ENCODE measurements at places on chromosomes 2 and 18.

DNA sequence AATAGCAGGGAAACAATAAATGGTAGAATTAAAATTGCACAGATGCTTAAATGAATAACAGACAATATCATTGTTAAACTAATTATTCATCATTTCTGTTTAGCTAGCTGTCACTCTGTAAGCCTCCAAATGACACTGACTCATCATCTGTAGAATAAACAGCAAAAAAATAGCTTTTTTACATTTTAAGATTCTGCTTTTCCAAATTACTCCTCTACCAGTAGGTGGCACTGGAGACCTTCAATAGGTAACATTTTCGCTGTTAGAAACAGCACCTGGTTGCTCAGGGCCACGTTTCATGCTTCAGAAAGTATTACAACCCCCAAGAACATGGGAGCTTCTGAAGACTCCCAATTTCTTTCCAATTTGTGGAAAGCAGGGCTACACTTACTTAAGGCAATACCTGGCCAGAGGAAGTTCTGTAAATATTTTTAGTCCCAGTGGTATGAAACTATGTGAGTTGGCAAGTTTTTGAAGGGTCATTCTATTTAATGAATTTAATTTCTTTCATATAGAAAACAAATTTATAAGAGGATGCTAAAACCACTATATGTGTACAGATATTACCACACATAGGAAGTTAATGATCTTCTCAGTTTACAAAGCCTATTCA, 45.4 kb downstream of the TTN start:
- no peak for DNase-seq

GRCh38 chr2:13533524-13533922, 816.8 kb downstream of the TRIB2 start:
- DNase-seq: no peak

- no peak for DNase-seq
Measured at GRCh38 chr18:24428709-24429108, 2.2 kb downstream of the IMPACT start.

DNA sequence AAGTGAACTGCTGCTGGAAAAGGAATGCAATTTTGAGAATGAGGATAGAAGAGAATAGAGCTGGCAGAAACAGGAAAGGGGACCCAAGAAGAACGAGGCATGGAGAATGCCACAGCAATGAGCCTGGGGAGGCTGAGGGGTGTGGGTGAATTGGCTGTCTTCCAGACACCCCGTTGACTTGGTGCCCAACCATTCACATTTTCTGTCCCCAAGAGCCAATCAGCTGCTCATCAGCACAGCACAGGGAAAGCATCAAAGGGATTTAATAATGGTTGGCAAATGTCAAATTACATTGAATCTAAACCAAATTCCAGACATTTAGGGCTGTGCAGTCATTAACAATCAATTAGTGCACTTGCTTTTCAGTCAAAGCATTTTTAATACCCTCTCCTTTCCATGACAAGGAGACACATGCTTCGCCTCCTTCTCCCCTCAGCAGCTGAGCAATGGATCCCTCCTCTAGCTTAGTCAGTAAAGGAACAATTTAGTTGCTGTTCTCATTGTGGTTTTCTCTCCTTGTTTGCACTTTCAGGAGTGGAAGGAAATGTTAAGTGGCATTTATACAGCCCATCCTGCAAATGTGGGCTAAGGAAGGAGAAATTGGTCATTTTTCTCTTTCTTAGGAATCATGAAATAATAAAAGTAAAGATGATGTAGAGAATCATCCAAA, 98.8 kb downstream of the KLF7 start:
- no peak for DNase-seq

- peak; percentile 24 for DNase-seq
Measured at GRCh38 chr2:1769703-1770422, 25.5 kb upstream of the PXDN start.

- DNase-seq: no peak
Measured at GRCh38 chr2:206031162-206031784, 54.7 kb downstream of the INO80D start.

GRCh38 chr18:23689031-23689615, at the start of gene LAMA3:
Gene LAMA3 (plus strand): TSS chr18:23689453. CDS start chr18:23689684, 231 bp downstream.
- DNase-seq: no peak

GRCh38 chr18:26119246-26119645, 14.4 kb upstream of the PSMA8 start:
- DNase-seq: no peak

DNA sequence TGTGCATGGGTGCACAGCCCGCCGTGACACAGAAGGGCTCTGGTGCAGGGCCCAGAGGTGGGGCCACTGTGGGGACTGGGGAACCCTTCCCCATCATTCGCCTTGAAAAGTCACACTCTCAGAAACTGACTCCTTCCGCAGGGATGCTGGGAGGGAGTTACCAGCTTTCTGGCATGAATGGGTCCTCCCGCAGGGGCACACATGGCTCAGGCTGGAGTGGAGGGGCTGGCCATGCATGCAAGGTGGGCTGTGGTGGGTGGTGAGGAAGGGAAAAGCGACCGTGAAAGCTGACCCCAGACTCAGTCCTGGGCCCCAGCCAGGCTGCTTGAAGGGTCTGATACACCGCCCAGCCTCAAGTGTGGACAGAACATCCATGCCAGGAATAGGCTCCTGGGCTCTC, 201.1 kb downstream of the TNS1 start:
- no peak for DNase-seq

- DNase-seq: no peak
Measured at GRCh38 chr2:109721135-109721534, 73.0 kb upstream of the RGPD5 start.

- no peak for DNase-seq
Measured at GRCh38 chr2:148303161-148303560, 282.3 kb downstream of the MBD5 start.

- DNase-seq: no peak
Measured at GRCh38 chr2:134250840-134251461, 2.9 kb upstream of the MGAT5 start.

- no peak for DNase-seq
Measured at GRCh38 chr18:25434745-25435144, 82.8 kb upstream of the ZNF521 start.

DNA sequence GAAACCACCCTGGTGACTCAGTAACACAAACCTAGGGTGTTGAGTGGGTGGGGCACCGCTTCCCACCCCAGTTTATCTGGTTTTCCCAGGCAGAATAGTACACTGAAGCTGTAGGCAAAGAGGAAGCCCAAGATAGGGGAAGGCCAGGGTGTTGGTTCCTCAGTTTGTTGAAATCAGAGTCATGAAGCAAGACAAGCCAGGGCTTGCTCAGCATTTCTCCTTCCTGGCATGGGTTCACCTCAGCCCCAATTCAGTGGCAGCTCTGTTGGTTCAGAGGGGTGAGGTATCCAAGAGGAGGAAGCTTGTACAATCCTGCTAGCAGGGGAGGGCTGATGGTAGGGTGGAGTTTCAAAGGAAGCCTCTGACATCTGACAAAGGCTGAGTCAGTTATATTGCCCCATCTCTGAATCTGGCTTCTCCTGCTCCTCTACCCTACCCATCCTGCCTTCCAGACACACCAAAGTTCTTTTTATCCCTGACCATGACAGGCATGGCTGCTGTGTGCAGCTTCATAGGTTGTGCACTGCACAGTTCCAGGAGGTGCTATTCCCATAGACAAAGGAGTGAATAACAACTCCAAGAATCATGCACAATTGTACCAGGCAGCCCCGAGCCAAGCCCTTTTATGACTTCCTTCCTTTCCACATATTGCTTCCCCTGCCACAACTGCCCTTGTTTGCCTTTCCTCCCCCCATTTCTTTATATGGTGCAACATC, 24.9 kb upstream of the RAB10 start:
- DNase-seq: no peak

GRCh38 chr2:190827720-190828119, 52.9 kb upstream of the GLS start:
- DNase-seq: no peak

GRCh38 chr2:45631955-45632354, 19.5 kb upstream of the PRKCE start:
- DNase-seq: no peak

- DNase-seq: no peak
Measured at GRCh38 chr2:239577935-239578334, 177.1 kb upstream of the HDAC4 start.

DNA sequence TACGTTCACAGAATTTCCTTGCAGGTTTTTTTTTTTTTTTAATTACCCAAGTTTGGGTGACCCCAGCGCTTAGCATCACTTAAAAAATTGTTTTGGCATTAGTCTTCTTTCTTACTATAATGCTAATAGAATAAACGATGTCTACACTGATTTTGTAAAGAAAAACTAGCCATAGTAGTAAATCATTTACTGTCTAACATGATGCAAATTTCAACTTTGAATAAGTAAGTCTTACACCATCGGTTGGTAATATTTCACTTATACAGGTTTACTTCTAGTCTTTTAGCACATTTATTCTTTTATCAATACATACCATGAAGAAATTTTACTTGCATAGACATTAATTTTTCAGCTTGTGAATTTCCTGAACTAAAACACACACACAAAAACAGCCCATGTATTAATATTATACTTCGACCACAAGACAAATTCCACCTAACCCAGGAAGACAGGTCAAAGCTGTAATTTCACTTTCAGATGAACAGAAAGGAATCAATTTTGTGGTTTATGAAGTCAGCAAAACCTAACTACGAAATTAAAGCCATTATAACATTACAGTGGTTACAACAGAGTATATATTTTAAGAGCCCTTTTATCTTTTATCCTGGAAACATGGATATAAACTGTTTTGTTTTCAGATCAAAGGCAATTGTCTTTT, 1.9 kb downstream of the YES1 start:
- no peak for DNase-seq

DNA sequence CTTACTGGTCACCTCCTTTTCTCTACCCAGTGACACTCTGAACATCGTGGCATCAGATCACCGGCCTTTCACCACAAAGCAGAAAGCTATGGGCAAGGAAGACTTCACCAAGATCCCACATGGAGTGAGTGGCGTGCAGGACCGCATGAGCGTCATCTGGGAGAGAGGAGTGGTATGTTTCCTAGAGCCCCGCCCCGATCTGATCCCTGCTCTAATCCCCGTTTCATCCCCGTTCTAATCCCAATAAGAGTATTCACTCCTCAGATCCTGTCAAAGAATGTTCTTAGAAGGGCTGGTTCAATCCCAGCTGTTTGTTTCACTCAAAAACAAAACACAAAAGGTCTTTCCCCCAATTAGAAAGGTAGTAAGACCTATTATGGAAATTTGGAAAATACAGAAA, 30.4 kb upstream of the MAPRE3 start:
- DNase-seq: no peak

GRCh38 chr2:46909771-46910419, 5.7 kb downstream of the MCFD2 start:
- peak; percentile 36 for DNase-seq

- DNase-seq: no peak
Measured at GRCh38 chr2:165698444-165698884, 95.6 kb downstream of the GALNT3 start.

DNA sequence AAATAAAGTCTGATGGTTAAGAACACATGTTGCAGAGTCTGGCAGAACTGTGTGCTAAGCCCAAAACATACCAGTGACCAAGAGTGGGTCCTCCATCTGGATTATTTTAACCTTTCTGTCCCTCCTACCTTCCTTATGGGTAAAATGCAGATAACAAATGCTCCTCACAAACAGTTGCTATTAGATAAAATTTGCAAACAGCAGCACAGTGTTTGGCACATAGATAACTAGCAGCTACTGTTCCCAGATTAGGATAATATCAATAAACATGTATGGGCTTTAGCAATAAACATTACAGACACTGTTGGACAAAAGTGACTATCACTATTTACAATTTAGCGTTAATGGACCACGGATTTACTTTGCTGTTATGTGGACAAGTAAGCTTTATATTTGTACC, 154.9 kb downstream of the TCF4 start:
- no peak for DNase-seq

DNA sequence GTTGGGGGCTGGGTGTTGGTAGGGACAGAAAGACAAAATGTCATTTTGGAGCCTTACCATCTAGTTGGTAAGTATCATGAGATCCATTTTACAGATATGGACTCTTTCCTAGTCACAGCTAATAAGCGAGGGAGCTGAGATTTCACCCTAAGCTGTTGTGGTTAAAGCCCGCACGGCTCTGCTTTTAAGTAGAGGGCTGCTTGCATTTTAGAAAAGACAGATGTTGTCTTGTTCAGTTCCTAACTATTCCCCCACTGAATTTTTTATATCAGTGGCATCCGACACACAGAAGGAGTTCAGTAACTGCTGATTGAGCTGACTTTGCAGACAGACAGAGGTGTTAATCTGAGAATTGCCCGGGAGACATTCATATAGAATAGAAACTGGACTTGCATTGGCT, 3.7 kb downstream of the QPCT start:
- DNase-seq: no peak

DNA sequence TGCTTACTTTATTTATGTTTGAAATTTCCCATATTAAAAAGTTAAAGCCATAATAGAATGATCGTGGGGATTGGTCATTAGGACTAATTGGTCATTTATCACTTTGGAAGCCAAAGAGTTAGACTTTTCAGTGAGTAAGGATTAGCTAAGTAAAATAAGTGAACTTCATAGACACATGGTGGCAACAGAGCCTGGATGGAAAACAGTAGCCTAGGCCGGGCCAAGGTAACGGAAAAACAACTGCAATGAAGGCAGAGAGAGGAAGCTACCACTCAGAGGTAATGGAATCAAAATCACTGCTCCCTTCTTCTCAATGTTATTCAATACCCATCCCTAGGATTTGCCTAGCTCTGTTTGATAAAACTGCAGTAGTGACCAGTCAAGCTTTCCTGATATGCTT, 4.1 kb upstream of the GCG start:
- DNase-seq: no peak

DNA sequence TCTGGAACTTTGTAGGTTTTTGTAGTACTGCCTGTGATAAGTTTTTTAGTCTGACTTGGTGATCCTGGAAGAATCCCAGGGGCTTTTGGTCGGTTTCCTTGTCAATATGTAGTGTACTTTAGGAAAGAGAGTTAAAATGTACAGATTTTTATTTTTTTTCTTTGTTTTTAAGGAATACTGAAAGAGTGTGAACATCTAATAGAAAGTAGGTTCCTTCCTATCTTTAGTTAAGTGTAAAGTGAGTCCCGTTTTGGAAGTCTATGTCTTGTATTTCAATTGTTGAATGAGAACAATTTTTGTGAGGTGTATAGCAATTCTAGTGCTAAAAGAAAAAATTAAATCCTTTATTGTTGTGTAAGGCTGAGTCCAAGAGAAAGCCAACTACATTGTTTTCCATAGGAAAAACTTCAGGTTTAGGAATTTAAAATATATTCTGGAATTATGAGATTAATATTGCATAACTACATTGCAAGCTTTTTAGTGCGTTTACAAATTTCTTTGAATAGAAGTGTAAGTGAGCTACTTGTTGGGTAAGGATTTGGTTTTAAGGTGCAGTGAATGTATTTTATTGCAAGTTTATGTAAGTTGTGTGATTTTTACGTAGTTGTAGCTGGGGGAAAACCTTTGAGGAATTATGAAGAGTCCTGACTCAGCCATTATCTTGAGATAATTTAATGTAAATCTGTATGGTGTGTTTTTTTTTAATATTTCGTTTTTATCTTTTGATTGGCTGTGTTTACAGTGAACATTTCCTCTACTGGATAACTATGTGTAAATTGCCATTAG, 1.7 kb downstream of the VAPA start:
- DNase-seq: no peak

All from stimulated activated CD4-positive, alpha-beta T cell treated with anti-CD3 and anti-CD28 coated beads, Interleukin-4, amount 100 ng/mL, for 48 hours (primary cell).